ENCODE measurements at places on chromosomes 13 and 19.

DNA sequence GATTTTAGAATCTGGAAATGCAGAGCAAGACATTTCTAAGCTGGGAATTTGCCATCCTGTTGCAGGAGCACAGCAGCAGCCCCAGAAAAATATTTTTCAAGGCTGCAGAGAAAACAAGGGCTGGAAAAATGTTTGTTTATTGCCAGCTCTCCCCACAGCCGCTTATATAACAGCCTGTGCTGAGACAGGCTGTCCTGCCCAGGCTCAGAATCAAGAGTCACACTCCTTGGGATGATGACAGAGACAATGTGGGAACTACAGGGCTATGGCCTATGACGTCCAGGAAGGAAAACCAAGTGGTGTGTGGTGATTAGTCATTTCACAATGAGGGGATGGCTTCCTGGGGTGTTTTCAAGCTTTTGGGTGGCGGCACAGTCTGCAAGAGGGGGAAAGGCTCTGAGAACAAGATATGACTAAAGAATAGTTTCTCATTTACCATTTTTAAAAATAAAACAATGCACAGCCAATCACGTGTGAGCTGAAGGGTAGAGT, 136.3 kb upstream of the SERP2 start:
- no peak for DNase-seq

- DNase-seq: no peak
Measured at GRCh38 chr13:45119469-45119990, 780 bp upstream of the GTF2F2 start.

- no peak for DNase-seq
Measured at GRCh38 chr13:33152389-33152788, 133.2 kb downstream of the STARD13 start.

- no peak for DNase-seq
Measured at GRCh38 chr13:69872321-69873047, 235.1 kb upstream of the ATXN8OS start.

DNA sequence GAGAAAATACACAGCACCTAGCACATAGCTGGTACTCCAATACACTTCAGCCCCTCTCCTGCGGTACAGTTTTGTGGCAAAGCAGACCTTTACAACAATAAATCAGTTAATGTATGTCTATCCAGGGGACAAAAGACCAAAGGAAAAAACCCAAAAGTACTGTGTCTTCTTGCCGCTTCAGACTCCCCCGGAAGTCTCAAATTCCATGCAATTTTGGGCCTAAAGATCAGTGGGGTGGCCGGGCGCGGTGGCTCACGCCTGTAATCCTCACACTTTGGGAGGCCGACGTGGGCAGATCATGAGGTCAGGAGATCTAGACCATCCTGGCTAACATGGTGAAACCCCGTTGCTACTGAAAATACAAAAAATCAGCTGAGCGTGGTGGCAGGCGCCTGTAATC, 16.2 kb downstream of the CARS2 start:
- no peak for DNase-seq

DNA sequence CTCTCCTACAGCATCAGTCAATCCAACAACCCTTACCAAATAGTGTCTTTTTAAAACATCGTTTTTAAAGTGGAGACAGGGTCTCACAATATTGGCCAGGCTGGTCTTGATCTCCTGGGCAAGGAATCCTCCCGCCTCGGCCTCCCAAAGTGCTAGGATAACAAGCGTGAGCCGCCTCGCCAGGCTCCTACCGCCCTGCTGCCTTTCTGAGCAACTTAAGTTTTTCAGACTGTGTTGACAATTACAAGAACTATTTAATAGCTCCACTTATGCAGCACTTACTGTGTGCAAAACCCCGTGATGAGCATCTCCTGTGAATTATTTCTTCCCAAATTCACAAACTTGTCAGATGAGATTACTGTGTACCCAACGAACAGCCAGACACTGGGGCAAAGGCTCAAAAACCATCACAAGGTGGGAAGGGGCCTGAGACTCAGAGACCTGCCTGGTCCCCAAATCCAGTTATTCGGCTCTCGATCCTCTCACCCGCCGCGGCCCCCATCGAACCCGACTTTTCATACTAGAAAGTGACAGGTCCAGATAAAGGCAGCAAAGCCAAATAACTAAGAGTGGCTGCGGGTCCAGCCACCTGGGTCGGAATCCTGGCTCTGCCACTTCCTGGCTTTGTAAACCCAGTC, 581 bp downstream of the RPL18 start:
- DNase-seq: no peak

- no peak for DNase-seq
Measured at GRCh38 chr13:38582133-38582532, 104.7 kb upstream of the FREM2 start.

DNA sequence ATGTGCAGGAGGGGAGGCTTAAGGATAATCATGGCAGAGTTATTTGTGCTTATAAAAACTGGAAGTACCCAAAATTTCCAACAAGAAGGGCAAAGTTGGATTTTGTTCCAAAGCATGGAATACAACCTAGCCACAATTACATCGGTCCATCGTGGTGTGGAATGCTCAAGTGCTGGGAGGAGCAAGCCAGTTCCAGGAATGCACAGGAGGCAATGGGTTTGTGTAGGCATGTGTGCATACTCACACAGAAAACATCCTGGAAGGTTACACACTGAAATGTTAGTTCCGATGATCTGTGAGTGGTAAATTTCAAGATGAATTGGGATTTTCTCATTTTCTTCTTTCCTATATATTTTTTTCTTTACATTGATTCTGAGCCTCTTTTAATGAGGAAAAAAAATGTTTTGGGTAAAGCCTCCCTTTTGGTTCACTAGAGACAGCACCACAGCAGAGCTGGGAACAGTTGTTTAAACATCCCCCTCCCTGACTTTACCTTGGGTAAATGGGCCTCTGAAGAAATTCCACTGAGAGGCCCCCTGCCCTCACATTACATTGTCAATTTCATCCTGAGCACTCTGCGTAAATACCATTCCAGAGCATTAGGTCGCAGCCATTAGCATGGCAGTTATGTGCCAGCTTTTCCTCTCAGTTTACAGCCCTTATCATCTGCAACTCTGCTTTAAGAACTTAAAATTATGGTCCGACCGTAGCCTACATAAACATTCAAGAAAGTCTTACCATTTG, 122.0 kb downstream of the UQCRFS1 start:
- DNase-seq: no peak

DNA sequence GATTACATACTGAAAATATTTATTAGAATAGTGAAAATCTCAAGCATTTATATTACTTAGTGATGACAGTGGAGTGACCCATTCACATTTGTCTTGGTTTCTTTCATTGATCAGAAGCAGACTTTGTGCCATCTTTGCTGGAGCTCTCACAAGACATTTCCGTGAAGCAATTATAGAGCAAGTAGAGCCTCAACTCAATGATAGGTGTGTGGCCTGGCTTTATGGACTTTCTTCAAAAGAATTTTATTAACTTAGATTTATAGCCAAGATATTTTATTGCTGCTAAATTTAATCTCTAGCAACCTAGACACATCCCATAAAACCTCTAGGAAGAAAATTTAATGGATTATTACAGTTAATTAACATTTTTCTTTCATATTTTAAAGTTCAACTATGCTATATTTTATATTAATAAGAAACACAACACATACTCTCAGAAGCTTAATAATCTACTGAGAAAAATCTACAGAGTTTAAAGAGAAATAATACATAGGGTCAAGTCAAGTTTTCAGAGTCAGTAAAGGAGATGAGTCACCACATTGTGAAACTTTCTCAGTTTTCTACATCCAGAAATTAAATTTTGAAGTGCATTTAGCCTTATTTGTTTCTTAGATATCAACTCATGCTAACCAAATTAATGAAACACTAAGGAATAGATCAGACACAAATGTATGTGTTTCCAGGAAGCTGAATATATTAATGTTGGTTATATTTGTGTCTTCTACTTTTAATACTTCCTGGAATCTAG, 160.5 kb downstream of the LACC1 start:
- DNase-seq: no peak

DNA sequence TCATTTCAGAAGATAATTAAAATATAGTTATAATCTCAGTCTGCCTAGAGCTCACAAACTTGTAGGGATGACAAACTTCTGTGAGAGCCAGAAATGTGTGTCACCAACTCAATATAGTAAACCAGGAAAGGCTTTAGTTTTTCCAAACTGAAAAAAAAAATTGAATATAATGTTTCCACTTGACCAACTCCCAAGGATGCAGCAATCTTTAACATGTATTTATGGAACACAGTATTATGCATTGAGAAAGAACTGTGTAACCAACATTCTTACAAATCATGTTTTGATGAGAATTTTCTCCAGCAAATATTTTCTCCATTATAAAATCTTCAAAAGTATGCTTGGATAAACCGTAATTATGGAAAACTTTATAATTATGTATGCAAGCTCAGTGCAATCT, 50.1 kb upstream of the KLF12 start:
- DNase-seq: no peak

DNA sequence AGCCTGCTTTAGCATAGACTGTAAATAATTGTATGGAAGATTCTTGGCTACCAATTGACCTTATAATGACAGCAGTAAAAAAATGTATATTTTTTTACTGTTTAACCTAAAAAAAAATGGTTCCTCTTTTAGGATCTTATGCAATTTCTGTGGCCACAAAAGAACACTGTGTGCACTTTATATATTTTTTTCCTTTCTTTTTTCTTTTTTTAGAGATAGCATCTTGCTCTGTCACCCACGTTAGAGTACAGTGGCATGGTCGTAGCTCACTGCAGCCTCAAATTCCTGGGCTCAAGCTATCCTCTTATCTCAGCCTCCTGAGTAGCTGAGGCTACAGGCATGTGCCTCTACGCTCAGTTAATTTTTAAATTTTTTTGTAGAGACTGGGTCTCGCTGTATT, 6.1 kb downstream of the FLT3 start:
- DNase-seq: no peak

- DNase-seq: no peak
Measured at GRCh38 chr13:33264620-33264978, 21.0 kb downstream of the STARD13 start.

DNA sequence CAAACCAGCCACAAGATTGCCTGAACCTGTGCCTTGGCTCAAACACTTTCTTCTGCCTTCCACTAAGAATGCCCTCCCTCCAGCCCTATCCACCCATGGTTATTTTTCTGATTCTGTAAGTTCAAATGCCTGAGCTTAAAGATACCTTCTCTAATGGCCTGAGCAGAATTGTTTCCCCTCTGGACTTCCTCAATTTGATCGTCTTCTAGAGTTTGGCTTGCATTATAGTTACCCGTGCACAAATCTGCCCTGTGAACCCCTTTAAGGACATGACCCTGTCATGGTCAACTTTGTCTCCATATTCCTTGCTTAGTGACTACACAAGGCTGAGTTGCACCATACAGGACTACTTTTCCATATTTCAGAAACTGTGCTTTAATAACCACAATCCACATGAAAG, 481.0 kb downstream of the FOXO1 start:
- DNase-seq: no peak

- no peak for DNase-seq
Measured at GRCh38 chr13:111343186-111343805, 22.9 kb downstream of the TEX29 start.

- no peak for DNase-seq
Measured at GRCh38 chr13:46181840-46182490, at the start of gene LCP1. LCP1 (minus strand) TSS chr13:46182177; CDS start chr13:46159662, 22,515 bp downstream.

DNA sequence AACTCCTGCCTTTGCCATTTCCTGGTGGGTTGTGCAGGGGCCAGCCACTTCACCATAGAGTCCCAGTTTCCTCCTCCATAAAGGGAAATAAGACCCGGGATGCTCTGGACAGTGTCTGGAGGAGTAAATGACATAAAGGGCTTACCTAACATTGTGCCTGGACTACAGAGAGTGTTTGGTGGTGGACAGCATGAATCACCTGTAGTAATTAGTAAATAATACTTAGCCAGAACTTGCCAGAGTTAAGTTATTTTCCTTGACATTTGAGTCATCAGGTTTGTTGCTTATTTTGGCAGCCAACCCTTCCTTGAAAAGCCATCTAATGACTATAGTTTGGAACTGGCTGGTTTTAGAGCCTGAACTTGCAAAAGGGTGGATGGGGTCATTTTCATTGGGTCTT, 159.2 kb downstream of the SLC7A1 start:
- no peak for DNase-seq

DNA sequence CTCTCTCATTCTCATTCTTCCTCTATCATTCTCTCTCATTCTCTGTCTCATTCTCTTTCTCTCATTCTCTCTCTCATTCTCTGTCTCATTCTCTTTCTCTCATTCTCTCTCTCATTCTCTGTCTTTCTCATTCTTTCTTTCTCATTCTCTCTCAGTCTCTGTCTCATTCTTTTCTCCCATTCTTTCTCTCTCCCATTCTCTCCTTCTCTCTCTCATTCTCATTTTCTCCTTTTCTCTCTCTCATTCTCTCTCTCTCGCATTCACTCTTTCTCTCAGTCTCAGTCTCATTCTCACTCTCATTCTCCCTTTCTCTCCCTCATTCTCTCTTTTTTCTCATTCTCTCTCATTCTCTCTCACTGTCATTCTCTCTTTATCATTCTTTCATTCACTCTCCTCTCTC, 152.0 kb upstream of the UQCRFS1 start:
- DNase-seq: no peak

DNA sequence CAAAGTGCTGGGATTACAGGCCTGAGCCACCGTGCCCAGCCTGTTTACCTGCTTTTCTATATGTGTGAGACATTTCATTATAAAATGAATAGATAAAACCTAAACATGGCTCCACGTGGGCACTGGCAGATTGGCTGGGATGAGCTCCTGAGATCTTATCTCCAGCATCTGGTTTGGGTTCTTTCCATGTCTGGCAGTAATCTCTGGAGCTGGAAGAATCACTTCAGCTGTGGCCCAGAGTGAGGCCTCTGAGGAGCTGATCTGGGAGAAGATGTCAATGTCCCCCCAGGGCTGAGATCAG, 5.5 kb upstream of the SULT2A1 start:
- peak; percentile 14 for DNase-seq

GRCh38 chr13:30835442-30835841, 70.6 kb upstream of the MEDAG start:
- no peak for DNase-seq

DNA sequence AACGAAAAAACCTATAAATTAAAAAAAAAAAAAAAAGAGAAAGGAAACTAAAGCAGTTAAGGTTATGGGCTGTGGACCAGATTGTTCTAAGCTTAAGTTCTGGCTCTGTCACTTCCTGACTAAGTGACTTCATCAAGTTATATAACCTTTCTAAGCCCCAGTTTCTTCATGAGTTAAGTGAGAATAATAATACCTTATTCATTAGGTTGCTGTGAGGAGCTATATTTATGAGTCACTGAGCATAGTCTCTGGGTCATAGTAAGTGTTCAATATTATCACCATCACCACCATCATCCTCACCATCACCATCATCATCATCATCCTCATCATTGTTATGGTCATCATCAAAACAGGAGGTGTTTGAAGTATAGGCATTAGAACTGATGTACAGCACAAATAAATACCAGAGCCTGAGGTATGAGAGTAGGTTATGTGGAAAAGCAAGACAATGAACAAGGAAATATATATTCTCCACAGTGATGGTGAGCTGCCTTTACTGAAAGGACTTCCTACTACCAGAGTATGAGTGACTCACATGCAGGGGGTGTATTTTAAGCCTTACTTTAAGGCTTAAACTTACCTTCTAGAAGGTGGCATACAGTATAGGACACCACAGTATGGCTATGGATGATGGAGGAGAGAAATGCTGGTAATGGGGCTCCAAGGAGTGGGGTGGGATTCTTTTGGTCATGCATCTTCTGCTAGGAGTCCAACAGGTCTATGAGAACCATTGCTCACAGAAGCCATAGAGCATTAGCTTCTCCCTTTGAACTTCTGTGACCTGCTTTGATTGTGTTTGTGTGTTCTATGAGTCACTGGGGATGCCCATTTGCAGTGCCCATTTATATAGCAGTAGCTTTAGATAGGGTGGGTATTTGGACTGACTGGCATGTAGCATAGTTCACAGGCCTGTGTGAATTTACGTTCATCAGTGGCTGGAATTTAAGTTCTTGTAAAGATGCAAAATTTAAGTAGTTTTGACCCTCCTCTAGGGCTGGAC, 104.4 kb downstream of the KLF5 start:
- no peak for DNase-seq
